ENCODE measurements at places on chromosomes 4 and X.

- no peak for DNase-seq
These were observed 258.7 kb upstream of the CPEB2 start for GRCh38 chr4:14743601-14744000.

GRCh38 chr4:151717314-151717713 is 43.5 kb downstream of the GATB start:
- DNase-seq: no peak

GRCh38 chr4:113825272-113825671 is 63.7 kb upstream of the CAMK2D start:
- DNase-seq: no peak

DNA sequence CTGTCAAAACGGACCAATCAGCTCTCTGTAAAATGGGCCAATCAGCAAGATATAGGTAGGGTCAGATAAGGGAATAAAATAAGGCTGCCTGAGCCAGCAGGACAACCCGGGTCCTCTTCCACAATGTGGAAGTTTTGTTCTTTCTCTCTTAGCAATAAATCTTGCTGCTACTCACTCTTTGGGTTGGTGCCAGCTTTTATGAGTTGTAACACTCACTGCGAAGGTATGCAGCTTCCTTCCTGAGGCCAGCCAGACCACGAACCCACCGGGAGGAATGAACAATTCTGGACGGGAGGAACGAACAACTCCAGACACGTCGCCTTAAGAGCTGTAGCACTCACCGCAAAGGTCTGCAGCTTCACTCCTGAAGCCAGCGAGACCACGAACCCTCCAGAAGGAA is 287.8 kb downstream of the RAPGEF2 start:
- DNase-seq: no peak

DNA sequence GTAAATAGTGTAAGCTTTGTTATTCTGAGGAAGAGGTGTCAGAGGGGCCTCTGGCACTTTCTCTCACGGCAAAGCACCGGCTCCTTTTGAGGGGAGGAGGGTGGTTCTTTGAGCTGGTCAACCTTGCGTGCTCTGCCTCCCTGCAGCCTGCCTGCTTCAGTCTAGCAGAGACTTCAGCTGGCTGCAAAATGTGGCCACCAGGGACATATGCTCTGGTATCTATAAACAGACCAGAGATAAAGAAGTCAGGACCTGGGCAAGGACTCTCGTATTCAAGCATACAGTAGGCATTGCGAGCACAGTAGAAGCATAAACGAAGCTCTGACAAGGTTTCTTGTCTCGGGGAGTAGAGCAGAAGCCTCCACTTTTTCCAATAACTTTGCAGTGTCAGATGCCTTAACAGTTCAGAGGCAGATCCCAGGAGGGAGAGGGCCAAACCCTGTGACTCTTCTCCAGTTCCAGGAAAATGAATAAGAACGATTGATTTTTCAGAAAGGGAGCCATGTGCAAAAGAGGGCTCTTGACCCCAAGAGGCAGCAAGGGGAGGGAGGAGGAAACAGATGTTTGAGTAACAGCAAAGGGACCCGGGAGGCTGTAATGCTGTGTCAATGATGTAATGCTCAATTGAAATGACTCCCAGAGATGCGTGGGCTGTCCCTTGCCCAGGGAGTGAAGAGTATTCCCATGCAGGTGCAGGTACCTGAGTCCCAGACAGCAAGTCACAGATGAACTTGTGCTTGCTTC is 57.9 kb upstream of the TEX13D start:
- no peak for DNase-seq

- no peak for DNase-seq
These were observed 65.0 kb upstream of the DDX60 start for GRCh38 chr4:168383510-168383909.

DNA sequence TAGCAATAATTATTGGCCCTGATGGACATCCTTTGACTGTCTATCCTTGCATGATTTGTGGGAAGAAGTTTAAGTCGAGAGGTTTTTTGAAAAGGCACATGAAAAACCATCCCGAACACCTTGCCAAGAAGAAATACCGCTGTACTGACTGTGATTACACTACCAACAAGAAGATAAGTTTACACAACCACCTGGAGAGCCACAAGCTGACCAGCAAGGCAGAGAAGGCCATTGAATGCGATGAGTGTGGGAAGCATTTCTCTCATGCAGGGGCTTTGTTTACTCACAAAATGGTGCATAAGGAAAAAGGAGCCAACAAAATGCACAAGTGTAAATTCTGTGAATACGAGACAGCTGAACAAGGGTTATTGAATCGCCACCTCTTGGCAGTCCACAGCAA is 60.7 kb downstream of the ZFX start:
- no peak for DNase-seq

DNA sequence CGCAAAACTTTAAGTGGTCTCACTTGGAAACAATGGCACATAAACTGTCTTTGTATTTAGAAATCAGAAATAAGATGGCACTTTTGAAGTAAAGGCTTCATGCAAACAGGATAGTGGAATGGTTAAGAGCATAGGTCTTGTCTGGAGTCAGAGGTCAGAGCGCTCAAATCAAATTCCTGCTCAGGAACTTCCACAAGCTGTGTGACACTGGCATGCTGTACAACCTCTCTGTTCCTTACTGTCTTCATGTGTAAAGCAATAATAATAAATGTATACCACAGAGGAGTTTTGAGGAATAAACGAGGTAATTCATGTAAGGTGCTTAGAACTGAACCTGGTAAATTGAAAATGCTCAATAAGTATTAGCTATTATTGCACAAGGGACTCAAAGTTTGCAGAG is 43.4 kb upstream of the ACSL4 start:
- DNase-seq: no peak

- DNase-seq: no peak
These were observed 43.1 kb downstream of the DDIT4L start for GRCh38 chr4:100147198-100147597.

- peak; percentile 47 for DNase-seq
These were observed 70.1 kb downstream of the USP46 start for GRCh38 chr4:52588771-52589591.

DNA sequence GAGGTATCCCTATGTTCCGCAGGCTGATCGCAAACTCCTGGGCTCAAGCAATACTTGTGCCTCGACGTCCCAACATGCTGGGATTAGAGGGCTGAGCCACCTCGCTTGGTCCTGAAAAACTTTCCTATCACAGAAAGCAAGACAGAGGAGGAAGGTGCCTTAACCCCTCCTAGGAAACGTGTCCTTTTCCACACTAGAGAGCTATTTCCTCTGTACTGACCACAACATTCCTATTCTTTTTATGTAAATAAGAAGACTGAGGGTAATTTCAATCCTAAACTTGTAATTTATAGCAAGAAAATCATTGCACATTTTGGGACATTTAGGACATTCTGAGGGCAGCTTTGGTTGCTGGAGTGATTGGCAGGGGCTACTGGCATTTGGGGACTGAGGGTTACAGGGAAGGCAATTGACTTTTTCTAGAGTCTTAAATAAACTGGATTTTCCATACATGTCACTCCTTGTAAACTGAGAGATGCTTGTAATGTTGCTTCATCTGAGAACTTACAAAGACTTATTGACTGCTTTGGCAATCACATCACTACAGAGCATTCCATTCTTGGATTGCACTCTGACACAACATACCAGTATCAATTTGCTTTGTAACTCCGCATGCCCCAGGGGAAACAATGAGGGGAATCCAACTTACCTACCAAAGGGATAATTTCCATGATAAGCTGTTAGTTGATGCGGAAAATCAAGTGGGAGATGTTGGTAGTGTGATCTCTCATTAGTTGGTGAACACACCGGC is 15.6 kb downstream of the XAGE3 start:
- DNase-seq: no peak

DNA sequence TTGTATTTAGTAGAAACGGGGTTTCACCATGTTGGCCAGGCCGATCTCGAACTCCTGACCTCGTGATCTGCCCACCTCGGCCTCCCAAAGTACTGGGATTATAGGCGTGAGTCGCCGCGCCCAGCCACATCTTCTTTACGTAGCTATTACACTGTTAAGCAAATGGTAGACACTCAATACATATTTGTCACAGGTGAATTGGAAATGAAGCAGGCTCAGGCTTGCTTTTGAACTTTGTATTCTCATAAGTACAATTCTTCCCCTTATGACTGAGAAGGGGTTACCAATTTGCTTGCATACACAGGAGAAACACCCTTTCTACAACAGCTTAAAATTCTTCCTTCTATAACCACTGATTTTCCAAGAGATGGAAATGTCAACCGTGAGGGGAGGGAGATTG is 787 bp upstream of the SRPX2 start:
- DNase-seq: no peak

- DNase-seq: no peak
These were observed 112.5 kb downstream of the RASGEF1B start for GRCh38 chr4:81359207-81359606.

DNA sequence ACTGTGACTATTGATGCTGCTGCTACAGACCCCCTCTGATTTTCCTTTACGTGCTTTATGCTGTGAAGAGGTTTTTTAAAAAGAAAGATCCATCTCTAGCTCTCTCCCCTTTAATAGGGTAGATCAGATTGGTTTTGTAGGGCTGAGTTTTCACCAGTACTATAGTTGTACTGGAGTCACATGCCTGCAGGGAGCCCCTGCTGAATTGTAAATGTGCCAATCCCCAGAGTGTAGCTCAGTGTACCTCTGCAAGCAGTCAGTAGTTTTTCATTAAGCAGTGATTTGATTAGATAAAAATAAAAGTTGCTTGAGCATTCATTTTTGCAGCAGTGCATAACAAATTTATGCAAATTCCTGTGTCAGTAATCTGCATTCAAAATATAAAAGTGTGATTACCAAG is 179.2 kb downstream of the IL1RAPL2 start:
- no peak for DNase-seq

- DNase-seq: no peak
These were observed 20.2 kb downstream of the CETN2 start for GRCh38 chrX:152810403-152810802.

- DNase-seq: no peak
These were observed 224.0 kb upstream of the TENM3 start for GRCh38 chr4:182019148-182019652.

GRCh38 chrX:295136-295535 is 14.0 kb downstream of the PLCXD1 start:
- no peak for DNase-seq

GRCh38 chrX:71990518-71990917 is 79.9 kb downstream of the NHSL2 start:
- DNase-seq: no peak

GRCh38 chr4:123503698-123504363 is 107.2 kb downstream of the SPRY1 start:
- no peak for DNase-seq
